Smooth muscle cell of the coronary artery (primary cell): ENCODE measurements at places on chromosomes 3 and 15. TPM values are rescaled to one million over a fixed set of nuclear protein-coding genes. Genes with fewer than 3 reads are reported as not detected.

The PTPRG gene
- 19.2 and 50.7 TPM in 2 replicates for total RNA-seq

The GOLGA8G gene
- total RNA-seq, result not detected in 2 replicates

The TM4SF1 gene
- total RNA-seq, result 76.5 and 458 TPM in 2 replicates

The TGM5 gene
- total RNA-seq, result not detected in 2 replicates

The AP3B2 gene
- under 0.01 and 1.1 TPM in 2 replicates for total RNA-seq
